ENCODE measurements at places on chromosomes 16 and 17.

DNA sequence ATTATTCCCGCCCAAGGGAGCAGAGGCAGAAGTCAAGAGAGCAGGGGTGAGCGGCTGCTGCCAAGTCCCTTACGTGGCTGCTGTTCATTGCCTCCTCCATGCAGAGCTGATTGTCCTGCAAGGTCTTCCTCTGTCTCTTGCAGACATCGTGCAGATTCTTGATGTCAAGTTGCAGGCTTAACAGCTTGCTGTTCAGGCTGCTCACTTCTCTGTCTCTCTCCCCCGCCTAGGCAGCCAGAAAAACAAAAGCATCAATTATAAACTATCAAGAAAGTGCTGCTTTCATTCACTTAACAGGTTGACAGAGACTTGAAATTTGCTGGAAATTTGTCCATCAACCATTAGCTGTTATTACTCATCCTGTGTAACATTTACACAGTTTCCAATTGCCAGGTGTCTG is 7.3 kb downstream of the PMFBP1 start:
- no peak for DNase-seq

GRCh38 chr16:87266846-87267245 is 50.3 kb downstream of the C16orf95 start:
- DNase-seq = no peak

DNA sequence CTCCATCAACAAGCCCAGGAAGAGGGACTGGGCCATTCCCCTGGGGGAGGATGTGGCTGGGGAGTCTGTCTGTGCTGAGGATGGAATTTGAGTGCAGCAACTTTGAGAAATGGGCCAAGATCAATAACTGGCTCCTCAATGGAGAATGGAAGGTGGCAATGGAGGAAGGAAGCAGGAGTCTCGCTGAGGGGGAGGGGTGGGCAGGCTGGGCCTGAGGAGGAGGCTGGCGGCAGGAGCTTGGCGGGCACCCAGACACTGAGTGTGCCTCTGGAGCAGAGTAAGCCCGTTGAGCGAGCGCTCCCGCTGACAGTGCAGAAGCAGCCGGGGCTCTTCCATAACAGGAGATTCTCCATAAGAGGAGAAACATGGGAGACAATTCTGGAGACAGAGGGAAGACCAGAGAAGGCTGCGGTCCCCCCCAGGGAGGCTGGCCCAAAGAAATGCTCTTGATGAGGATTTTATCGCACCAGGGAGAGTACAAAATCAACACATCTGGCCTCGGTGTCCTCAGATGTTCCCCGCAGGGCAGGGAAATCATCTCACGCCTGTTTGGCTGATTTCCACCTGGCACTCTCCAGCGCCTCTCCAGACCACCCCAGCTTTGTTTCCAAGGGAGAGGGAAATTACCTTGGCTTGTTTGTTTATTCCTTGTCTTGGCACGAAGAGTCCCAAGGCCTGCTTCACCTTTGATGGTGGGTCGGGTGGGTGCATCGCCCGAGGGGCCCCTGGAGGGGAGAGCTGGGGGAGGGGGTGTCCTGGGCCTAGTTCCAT is 2.8 kb upstream of the MMP15 start:
- DNase-seq = peak; percentile 75

GRCh38 chr17:81514739-81515529 is 2.3 kb upstream of the ACTG1 start:
- peak; percentile 83 for DNase-seq

GRCh38 chr17:34163123-34163522 is 92.0 kb upstream of the CCL2 start:
- DNase-seq = no peak

All from epithelial cell of esophagus (primary cell).